ENCODE measurements at places on chromosomes 5 and 9.

DNA sequence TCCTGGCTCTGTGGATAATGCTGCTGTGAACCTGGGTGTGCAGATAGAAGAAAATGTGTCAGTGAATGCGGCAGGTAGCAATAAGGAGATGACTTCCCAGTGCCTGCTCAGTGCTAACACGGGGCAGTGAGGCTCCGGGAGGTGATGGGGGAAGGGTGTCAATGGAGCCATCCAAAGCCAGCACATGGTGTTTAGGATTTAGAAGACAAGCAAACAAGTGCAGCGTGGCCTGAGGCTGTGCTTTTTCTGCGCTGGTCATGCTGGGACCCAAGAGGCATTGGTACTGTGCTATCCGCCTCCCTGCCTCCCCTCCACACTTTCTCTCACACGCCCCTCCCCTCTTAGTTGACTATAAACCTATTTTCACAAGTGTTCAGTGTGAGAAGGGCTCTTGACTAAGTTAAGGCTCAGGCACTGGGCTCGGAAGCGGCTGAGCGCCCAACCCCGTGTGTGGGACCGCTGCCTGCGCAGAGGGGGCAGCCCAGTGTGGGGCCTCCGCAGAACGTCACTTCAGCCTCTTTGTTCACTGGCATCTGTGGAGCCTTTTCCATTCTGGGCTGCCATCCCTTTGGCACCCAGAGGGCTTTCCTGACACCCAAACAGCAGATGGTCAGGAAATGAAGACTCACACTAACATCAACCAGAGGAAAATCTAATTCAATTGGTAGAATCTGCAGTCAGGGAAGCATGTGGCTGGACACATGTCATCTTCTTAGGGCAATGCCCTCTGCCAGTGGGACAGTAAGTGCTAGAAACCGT lies 21.8 kb upstream of the NINJ1 start:
- DNase-seq = no peak

GRCh38 chr9:96441798-96442445 lies 8.0 kb upstream of the HABP4 start:
- peak; percentile 35 for DNase-seq

DNA sequence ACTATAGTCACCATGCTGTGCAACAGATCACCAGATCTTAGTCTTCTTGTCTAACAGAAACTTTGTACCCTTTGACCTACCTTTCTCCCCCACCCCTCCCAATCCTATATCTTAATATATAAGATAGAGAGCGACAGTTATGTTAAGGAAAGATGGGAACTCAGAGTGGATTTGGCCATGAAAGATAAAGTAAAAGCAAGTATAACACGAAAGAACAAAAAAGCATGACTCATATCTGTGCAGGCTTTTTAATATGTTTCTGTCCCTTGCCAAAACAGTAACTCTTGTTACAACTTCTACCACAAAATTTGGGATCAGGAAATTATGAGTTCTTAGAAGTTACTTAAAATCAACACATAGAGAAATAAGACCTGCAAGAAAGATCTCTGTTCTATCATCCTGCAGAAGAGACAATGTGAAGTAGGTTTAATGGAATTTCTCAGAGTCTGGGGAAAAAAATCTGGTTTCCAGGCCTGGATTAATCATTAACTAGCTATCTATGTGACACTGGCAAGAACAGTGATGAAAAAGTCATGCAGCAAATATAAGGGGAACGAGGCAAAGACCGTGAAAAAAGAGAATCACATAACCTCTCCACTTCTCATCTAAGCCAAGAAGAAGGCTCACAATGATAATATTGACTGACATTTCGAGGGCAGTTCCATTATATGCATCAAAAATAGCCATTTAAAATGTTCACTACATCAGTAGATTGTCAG lies 18.6 kb downstream of the BAAT start:
- no peak for DNase-seq

DNA sequence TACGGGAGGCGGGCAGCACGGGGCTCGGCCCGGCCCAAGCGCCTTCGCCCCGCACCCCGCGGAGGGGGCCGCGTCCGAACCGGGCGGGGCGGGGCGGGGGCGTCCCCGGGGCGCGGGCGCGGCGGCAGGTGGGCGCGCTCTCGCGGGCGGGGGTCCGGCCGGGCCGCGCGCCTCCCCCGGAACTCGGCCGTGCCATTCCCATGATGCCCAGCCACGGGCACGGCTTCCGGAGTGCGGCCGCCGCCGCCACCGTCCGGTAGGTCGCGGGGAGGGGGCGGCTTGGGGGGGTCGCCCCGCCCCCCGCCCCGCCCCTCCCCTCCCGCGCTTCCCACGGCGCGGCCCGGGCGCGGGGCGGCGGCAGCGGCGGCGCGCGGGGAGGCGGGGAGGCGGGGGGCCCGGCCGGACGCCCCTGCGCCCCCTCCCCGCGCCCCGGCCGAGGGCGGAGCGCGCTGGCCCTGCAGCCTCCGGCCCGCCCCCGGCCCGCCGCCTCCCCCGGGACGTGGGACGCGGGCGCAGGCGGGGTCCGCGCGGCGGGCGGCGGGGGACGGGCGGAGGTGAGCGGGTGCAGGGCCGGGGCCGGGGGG lies at the start of gene PPP1R26:
PPP1R26 (plus strand) TSS at position 314 of the 584 bp plus-strand sequence. CDS start 4,729 bp downstream, outside the sequence.
- DNase-seq = peak; percentile 26

GRCh38 chr9:130639866-130640555 lies 24.4 kb upstream of the PRDM12 start:
- no peak for DNase-seq

DNA sequence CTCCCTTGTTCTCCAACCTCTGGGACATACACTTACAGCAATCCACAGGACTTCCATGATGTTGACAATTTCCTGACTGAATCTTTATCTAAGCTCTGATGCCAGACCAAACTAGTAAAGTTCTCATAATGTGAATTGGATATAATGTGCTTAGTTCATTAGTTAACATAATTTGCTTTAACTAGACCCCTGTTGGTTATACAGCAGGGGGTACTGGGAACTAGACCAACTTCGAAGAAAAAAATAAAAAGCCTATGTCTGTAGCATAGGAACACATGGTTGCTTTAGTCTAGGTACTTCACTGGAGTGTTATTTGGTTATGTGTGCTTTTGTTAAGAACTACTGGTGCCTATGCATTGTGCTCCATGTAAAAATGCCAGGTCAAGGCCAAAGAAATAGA lies 173.8 kb downstream of the ADAMTS6 start:
- no peak for DNase-seq

GRCh38 chr5:172266071-172266675 lies 17.4 kb downstream of the UBTD2 start:
- no peak for DNase-seq

DNA sequence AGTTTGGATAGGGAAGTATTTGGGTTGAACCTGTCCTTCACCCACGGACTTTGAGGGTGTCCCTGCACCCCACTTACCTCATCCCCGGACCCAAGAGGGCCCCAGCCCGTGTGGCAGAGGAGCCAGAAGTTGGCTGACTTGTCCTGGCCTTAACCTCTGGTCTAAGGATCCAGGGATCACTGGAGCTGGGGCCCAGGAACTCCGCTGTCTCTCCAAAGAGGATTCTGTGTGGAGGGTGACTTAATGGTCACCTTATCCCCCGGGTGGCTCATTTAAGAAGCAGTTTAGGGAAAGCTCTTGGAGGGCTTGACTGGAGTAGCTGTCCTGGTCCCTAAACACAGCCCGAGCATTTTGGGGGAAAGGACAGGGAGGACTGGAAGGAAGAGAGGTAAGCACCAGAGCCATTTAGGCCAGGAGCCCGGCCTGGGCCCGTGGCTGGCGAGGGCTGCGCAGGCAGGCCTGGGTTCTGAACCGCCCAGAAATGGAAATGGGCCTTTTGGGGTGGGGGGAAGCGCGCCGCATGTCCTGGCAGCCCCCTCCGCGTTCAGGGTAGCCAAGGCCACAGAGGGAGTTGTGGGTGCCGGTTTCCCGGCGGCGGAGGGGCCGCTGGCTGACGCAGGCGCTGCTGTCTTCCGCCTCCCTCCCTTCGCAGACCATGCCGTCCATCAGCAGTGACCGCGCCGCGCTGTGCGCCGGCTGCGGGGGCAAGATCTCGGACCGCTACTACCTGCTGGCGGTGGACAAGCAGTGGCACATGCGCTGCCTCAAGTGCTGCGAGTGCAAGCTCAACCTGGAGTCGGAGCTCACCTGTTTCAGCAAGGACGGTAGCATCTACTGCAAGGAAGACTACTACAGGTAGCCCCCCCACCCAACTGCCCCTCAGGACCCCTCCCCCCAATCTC lies 2.0 kb downstream of the LHX2 start:
- no peak for DNase-seq

DNA sequence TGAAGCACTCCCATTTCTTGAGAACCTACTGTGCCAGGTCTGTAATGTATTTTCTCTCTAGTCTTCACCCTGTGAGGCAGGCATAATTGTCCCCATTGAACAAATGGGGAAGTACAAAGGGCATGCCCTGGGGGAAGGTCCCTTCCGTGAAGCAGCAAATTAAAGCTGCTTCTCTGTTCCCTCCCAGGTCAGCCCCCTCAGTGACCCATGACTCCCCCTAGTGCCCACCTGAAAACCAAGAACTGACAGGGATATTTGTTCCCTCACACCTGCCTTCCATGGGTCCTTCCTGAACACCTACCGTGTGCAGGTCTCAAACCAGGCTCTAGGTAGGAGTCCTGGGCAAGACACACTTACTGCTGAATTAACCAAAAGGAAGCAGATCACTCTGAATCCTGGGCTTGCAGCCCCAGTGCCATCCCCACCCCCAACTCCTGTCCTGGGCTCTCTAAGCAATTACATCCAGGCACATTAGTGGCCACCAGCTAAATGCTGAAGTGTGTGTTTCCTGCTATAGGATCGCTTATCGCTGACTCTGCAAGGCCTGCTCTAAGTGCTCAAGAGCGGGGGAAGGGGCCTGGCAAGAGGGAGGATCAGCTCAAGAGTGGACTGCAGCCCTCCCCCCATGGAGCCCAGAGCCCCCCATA lies 254.8 kb downstream of the CDK5RAP2 start:
- no peak for DNase-seq

- DNase-seq = no peak
Measured at GRCh38 chr9:111436571-111436970, 47.6 kb downstream of the ECPAS start.

- DNase-seq = no peak
Measured at GRCh38 chr5:172881691-172882370, 47.8 kb downstream of the ERGIC1 start.

All from NCI-H226 (cell line).